Naive thymus-derived CD4-positive, alpha-beta T cell (primary cell): ENCODE measurements at places on chromosomes 2 and 18.

- DNase-seq, result no peak
Measured at GRCh38 chr2:3302751-3303582, 74.7 kb downstream of the EIPR1 start.

GRCh38 chr2:207796585-207797350 is 27.1 kb upstream of the FZD5 start:
- no peak for DNase-seq

- DNase-seq, result no peak
Measured at GRCh38 chr2:126898636-126899035, at the start of gene TEX51. TEX51 (plus strand) TSS chr2:126898890; CDS start chr2:126898919, 29 bp downstream.

- DNase-seq, result no peak
Measured at GRCh38 chr2:85790499-85791188, 36.9 kb downstream of the ATOH8 start.

GRCh38 chr2:197254776-197255530 is 55.6 kb downstream of the ANKRD44 start:
- no peak for DNase-seq

- no peak for DNase-seq
Measured at GRCh38 chr2:85455552-85456090, 37.1 kb downstream of the SH2D6 start.
